ENCODE measurements at places on chromosomes 6 and 20.
A peak's percentile ranks its signal among the peaks of the same experiment; 100 is the strongest.

DNA sequence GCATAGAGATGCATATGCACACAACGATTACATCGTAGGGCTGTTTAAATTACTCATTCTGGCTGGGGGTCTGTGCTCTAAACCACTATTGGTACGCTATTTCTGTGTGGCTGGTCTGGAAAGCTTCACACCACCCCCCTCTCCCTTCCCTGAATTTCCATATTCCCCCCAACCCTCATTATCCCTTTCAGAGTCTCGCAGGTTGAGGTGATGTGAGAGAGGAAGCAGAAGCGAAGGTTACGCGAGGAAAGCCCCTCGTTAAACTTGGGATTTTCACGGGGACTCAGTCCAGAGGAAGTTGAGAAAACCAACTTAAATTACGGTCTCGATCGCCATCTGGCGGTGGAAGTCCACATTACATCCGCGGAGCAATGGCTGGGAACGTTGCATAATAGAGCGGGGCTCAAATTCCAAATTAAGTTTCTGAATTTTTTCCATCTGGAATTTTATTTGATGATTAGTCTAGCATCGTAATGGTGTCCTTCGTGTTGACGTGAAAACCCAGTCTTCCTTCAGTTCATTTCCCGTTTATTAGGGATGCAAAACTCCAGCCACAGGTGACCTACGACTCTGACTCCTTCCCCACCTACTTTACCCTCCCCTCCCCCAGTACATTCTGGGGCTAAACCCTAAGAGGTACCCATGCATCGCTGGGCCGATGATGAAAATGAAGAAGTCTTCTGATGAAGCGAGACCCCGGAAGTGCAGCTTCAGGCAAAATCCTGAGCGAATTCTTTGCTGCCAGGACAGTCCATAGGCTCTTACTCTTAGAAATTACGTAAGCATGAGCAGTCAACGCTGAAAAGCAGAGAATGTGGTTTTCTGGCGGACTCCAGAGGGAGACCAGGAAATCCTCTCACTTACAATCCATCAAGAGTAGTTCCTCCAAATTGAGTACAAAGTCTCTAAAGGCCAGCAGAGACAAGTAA is 19.7 kb downstream of the HLA-DOB start:
- peak; percentile 73 for DNase-seq

DNA sequence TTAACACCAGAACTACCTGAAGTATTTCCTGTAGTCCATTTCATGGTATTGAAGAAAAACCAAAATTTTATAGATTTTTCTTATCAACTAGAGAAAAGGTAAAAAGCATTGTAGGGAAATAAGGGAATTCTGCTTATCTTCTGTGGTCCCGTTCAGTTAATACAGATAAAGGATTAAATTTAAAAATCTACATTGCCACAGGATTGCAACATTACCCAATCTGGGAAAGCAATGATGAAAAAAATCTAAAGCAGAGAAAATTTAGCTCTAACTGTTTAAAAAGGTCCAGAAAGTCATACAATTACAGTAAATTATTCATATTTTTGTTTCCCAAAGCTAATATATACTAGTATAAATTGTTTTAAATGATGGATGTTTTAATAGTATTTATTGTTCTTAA is 18.0 kb downstream of the POLH start:
- no peak for DNase-seq

DNA sequence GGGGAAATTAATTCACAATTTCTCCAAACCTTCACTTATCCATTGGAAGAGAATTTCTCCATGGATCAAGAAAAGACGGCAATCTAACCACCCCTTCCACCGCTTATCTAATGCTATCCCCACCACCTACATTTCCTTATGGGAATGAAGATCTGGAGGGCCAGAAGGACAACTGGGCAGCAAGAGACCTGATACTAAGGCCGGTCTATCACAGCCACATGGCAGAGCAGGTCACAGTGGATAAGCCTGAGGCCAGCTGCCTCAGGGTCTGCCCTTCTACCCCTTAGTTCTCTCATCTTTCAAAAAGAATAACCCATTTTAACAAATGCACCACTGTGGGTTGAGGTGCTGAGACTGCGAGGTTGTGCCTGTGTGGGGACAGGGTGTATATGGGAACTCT is 37.1 kb downstream of the MAN1A1 start:
- DNase-seq: no peak

DNA sequence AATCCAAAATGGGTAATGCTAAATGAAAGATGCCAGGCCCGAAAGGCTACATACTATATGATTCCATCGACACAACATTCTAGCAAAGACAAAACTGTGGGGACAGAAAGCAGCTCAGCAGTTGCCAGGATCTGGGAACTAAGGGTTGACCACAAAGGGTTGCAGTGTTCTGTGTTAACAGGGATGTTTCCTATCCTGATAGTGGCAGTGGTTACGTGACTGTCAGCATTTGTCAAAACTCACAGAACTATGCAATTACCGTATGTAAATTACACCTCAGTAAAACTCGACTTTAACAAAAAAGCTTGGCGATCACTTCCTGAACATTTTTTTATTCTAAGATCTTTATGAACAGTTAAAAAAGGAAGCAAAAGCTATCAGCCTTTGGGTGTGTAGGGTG is 83.9 kb downstream of the BANF2 start:
- no peak for DNase-seq

DNA sequence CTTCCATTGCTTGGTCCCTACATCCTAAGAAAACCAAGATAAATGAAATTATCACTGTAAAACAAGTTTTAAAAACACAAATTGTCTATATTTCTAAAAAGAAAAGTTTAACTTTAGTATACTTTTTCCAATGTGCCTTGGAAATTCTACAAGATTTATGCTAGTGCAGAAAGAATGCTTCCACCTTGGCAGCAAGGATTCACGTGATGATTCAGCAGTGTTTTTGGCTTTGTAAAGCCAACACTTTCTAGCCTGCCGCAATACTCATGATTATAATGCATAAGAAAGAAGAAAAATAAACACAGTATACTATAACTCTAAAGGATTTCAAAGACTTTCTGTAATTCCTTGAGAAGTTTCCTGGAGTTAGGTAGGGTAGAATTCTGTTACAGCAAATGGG is 442.7 kb downstream of the TENT5A start:
- no peak for DNase-seq

DNA sequence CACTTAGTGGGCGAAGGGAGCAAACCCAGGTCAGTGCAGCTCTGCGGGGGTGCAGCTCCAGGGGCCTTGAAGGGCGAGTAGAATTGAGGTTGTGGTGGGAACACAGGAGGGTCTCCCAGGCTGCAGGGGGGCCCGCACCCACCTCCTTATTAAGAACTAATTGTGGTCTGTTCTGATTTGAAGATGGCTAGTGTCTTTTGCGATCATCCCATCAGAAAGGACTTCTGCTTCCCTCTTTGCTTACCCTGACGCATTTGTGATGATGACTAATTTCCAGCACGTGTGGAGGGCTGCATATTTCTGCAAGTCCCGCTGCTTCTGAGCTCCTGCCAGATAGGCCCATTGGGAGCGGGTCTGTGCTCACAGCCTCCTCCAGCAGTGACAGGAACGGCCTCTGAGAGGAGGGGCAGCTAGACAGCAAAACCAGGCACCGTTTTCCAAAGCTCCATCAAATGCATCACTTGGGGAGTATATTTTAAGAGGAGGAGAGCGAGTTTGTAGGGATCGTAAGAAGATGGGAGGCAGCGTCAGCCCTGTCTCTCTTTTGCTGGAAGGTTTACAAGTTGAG is 268.9 kb downstream of the CDH4 start:
- no peak for DNase-seq

DNA sequence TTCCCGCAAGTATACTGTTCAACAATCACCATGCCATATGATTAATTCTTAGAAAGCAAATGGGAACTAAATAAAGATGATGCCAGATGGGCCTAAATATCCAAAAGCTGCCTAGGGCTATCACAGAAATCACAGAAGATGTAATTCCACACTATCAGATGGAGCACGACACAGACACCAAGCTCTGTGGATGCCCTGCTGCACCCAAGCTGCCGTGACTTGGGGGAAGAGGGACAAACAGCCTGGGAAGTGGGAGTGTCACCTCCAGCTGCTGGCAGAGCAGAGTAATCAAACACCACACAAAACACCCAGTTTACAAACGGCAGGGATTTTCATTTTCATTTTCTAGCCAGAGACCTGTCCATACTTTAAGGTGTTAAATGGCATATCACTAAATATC is 35.7 kb downstream of the PDE10A start:
- DNase-seq: no peak

- DNase-seq: no peak
Measured at GRCh38 chr6:31940256-31940664, 5.6 kb upstream of the CFB start.

- DNase-seq: peak; percentile 77
Measured at GRCh38 chr20:32018269-32019155, 8.3 kb downstream of the CCM2L start.

DNA sequence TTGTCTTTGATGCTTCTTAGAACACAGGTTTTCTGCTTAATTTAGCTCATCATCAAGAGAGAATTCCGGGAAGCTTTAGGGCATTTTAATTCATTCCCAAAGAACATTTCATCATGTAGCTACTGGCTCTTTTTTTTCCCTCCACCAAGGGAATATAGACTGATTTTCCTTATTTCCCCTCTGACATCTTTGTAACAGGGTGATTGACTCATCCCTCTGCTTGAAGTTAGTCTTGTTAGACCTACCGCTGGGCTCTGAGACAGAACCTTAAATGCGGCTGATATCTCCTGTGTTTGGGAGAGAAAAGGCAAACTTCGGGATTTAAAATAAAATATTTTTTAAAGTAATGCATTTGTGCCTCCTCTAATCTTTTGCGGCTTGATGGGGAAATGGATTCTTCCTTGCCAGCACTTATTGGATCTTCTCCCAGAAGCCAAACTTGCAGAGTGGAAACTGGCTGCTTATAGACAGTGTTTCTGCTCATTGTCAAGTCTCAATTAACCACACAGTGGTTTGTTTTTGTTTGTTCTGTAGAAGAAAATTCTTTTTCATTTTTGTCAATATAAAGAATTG is 272.7 kb upstream of the PLCB4 start:
- no peak for DNase-seq

DNA sequence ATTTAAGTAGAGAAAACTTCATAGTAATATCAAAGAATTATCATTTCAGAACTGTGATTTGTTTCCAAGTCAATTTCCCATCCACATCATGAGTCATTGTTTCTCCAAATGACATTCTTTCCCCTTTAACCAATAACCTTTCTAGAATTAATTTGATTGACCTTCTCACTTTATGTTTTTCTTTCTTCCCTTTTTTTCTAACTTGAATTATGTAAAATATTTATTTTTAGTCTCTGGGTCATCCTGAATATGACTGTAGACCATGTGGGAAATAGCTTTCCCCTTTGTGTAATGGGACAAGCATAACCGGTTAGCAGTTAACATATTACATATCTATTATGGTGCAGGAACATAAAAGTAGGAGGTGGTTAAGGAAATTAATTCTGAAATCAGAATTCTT is 291.1 kb downstream of the GJA1 start:
- DNase-seq: no peak
